ENCODE measurements at places on chromosomes 6 and 20. TPM values are rescaled to one million over a fixed set of nuclear protein-coding genes. Genes with fewer than 3 reads are reported as not detected.

Gene DAAM2
- not detected for polyA plus RNA-seq

Gene BPI
- polyA plus RNA-seq = not detected

Gene CCHCR1
- 17.2 TPM for polyA plus RNA-seq

Gene RAET1L
- not detected for polyA plus RNA-seq

Gene DZANK1
- polyA plus RNA-seq = 3.2 TPM

Gene NRSN1
- not detected for polyA plus RNA-seq

Gene KCNK5
- 0.03 TPM for polyA plus RNA-seq

Gene IP6K3
- 0.48 TPM for polyA plus RNA-seq

Gene BPIFB4
- 0.09 TPM for polyA plus RNA-seq

Gene LAMA5
- polyA plus RNA-seq = 21.0 TPM

Gene LHFPL5
- polyA plus RNA-seq = not detected

Gene OARD1
- polyA plus RNA-seq = 14.0 TPM

Gene MYB
- polyA plus RNA-seq = not detected

Gene LY6G6C
- polyA plus RNA-seq = 0.15 TPM

Gene TMEM217
- polyA plus RNA-seq = 1.8 TPM

Gene RIPK1
- polyA plus RNA-seq = 10.7 TPM

Gene CST7
- polyA plus RNA-seq = not detected

Gene PTGIS
- polyA plus RNA-seq = not detected

Gene SCUBE3
- not detected for polyA plus RNA-seq

Gene BMP6
- 0.18 TPM for polyA plus RNA-seq

Gene SLC17A4
- 0.04 TPM for polyA plus RNA-seq

Gene TAPBP
- 34.1 TPM for polyA plus RNA-seq

Gene SERPINB1
- 60.5 TPM for polyA plus RNA-seq

Gene CYP24A1
- 32.7 TPM for polyA plus RNA-seq

Gene TMC2
- 0.03 TPM for polyA plus RNA-seq

Gene ARMH2
- not detected for polyA plus RNA-seq

Gene SLC17A3
- polyA plus RNA-seq = 0.08 TPM

Gene PI3
- not detected for polyA plus RNA-seq

Gene WFDC2
- polyA plus RNA-seq = 0.33 TPM

Gene PPP1R16B
- polyA plus RNA-seq = 0.09 TPM

Gene ELOVL4
- not detected for polyA plus RNA-seq

Gene TFAP2D
- polyA plus RNA-seq = not detected

Gene TRIM31
- polyA plus RNA-seq = 0.33 TPM

Gene MAFB
- polyA plus RNA-seq = 0.14 TPM

Gene DPPA5
- polyA plus RNA-seq = not detected

All from HepG2 (cell line).